ENCODE measurements at places on chromosomes 7 and 10. TPM values are rescaled to one million over a fixed set of nuclear protein-coding genes. Genes with fewer than 3 reads are reported as not detected.
A peak's percentile ranks its signal among the peaks of the same experiment; 100 is the strongest.

DNA sequence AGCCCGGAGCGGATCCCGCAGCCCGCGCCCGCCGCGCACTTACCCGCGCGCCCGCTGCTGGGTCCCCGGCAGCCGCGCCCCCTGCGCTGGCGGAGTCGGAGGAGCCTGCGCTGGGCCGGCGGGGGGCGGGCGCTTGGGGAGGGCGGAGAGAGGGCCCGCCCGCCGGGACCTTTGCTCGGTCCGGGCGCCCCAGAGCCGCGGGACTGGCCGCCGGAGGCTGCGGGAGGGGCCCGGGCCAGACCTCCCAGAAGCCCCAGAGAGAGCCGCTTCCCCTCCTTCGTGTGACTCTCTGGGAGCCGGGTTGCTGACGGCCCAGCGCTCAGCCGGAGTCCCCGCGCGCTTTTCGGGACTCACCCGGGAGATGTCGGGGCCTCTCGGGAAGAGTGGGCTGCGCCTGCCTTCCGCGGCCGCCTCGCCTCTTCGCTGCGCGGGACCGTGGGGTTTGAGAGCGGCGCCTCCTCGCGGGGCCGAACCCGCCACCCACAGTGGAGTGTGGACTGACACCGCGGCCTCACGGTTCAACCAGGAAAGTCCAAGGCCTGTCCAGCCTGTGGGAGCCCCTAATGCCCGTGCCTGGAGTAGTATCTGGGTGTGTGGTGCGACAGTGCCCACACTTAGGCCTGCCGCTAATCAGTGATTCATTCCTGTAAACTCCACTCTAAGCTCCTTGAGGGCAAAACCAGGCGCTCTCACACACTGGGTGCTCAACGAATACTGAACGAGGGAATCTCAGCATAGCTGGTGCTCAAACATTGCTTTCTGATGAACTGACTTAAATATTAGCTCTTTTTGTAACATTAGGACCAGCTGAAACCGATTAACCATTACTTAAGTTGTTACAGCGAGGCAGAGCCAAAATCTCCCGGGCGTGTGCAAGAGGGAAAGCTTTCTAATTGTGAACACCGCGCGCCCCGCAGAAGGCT, at the start of gene GSDME:
Gene GSDME, minus strand, starts transcription at position 112 of the 923 bp plus-strand sequence. CDS start 7,690 bp downstream, outside the sequence.
- peak; percentile 62 for DNase-seq

CPEB3 gene
- 1.8 TPM for total RNA-seq

DNA sequence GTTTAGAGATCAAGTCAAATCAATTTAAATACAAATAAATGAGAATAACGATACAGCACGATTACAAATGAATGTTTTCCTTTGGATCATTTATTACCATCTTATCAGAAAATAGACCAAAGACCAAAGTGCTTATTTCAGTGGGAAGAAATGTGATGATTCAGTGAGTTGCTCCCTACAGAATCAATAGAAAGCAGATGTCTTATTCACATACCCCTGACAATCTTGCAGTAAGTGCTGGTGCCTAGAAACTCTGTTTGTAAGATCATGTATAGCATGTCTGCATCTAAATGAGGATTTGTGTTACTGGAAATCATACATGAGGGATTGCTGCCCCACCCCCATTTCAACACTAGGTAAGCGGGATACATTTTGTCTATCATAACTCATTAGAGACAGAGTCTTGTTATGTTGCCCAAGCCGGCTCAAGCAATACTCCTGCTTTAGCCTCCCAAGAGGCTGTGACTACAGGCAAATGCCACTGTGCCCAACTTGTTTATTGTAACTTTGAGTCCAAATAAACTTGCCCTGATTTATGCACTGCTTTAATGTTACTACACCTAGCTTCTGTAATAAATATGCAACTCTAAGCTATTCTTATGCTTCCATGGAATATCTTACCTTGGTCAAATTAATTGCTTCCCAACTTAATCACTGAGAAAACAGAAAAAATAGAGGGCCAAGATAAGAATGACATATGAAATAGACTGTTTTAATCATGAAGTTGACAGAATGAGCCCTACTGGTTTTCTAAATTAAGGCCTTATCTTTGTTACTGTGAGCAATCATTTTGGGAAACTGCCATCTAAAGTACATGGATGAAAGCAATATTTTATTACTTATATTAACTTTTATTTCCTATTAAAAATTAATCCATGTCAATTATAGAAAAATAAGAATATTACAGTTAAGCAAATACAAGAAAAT, 82.5 kb downstream of the AHR start:
- no peak for DNase-seq

- DNase-seq: peak; percentile 49
Measured at GRCh38 chr10:60236869-60237524, 152.7 kb downstream of the ANK3 start.

DNA sequence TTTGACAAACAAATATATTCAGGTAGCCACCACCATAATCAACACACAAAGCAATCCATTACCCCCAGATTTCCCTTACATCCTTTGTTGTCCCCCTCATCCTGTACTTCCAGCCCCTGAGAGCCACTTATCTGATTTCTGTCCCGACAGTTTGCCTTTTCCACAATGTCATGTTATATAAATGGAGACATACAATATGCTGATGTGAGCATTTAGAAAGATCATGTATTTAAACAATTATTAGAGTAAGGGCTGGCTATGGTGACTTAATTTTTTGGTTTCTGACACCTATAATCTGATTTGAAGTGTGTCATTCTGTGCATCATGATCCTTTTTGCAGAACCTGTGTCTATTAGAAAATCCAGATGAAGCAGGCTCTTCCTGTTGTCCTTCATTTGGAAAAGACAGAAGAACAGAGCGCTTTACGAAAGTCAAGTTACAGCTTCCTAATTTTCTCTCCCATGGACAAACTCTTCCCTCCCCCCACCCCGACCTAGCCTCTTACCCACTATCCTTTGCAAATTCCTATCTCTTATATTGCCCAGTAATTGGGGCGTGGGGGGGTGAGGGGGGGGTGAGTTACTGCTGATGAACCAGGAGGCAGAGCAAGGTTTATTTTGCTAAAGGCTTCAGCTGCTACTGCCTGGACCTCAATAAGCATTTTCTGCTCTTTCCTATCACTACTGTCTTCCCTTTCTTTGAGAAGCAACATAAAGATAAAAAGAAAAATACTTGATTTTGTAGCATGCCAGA, 252.4 kb upstream of the C7orf33 start:
- no peak for DNase-seq

TMEM236 gene
- total RNA-seq: 0.05 TPM

DNA sequence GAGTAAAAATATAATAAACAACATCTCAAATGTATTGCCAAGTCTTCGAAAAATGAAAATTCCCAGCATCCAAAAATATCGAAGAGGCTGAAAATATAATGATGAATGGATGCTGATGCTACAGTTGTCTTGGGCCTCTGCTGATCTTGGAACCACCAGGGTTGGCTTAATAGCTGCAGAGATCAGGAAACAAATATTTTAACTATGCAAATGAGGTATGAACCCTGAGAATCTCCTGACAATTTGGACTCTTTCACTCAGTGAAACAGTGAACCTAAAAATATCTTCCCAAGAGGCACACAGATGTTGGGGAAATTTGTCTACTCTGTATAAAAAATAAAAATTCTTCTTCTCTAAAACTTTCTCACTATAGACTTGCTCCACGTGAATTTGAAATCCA, 97.7 kb upstream of the EGFR start:
- DNase-seq: no peak

PIK3CG gene
- total RNA-seq: 9.9 TPM

Measured in activated CD4-positive, alpha-beta T cell treated with anti-CD3 and anti-CD28 coated beads for 36 hours (primary cell).